ENCODE measurements at places on chromosomes 7 and 10.

DNA sequence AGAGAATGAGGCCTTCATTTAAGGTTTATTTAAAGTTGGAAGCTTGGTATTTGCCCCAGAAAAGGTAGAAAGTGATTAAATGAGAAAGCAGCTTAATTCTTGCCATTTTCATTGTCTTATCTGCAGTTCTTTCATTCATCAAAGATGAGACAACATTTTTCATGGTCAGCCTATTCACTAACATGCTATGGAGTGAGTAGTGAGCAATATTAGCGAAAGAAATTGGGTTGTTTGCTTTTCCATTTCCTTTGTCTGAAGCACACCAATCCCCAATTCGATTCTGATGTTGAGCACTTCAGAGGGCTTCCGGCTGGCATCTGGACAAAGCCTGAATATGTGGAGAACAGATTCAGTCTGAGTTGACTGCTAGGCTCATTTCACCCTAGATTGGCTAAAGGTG is 317.2 kb downstream of the BBS9 start:
- no peak for DNase-seq

DNA sequence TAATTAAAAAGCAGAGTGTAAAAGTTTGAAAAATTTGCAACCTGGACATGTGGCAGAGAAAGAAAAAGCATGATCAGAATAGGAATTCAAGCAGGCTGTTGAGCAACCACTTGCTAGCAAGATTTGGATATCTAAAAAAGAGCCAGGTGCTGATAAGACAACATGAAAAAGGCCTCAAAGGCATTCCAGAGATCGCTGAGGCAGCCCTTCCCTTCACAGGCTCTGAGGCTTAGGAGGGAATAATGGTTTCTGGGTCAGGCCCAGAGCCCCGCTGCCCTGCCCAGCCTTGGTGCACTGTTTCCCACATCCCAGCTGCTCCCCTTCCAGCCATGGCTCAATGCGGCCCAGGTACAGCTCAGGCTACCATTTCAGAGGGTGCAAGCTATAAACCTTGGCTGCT is 64.1 kb upstream of the EEPD1 start:
- no peak for DNase-seq

DNA sequence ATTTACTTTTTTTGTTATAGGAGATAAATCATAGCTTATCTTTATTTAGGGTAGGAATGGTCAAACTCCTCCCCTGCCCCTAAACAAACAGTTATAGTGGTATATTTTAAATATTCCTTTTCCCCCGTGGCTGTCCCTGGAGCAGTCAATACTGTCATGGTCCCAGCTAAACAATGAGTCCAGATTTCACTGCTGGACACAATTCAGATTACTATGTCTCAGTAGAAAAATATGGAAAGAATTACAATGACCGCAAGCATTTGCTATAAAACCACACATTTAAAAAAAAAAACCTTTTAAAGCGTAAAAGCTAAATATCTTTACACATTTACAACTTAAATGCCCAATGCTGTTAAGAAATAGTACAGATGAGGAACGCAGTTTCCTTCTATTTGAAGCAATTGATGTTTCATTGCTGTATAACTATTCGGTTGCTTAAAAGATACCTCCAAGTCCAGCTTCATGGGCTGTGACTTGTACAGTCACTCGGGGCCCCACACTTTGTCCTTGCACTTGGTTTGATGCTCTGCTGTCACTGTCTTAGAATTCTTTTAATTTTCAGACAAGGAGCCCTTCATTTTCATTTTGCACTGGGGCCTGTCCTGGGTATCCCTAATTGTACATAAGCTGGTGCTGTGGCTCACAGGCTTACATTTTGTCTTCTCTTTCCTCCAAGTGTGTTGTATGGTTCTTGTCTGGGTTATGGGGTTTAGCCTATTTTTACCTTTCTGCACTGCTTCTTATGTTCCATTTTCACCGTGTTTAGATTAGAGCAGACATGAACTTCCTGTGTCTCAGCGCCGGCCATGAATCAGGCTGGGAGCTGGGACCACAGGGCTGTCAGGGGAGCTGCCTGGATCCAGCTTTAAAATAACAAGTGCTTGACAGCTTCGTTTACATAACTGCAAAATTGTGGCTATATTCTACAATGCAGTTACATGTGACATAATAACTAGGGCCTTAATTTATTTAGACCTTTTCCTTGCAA is 530.2 kb upstream of the FZD8 start:
- no peak for DNase-seq

GRCh38 chr7:151178831-151179230 is 8.2 kb downstream of the ASB10 start:
- no peak for DNase-seq

- DNase-seq: no peak
These were observed 101.6 kb downstream of the XPNPEP1 start for GRCh38 chr10:109821672-109822071.

- peak; percentile 43 for DNase-seq
These were observed 40.1 kb downstream of the HHEX start for GRCh38 chr10:92729886-92730285.

- DNase-seq: no peak
These were observed 1.3 kb upstream of the RASSF4 start for GRCh38 chr10:44958196-44958897.

DNA sequence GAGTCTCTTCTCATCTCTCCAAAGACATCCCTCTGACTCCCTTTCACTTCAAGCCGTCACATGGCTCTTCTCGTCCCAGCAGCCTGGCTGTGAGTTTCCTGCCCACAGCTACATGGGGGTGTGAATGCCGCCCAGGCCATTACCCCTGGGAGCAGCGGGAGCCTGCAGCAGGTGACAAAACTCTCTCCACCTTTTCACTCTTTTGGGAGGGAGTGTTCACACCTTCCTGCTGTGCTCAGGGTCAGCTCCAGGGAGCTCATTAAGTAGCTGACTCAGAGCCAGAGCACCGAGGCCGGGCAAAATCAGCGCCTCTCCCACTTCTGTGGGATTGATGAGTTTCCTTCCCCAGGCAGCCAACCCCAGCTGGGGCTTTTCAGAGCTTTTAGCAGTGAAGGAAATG is 271.3 kb downstream of the TYW1 start:
- no peak for DNase-seq

DNA sequence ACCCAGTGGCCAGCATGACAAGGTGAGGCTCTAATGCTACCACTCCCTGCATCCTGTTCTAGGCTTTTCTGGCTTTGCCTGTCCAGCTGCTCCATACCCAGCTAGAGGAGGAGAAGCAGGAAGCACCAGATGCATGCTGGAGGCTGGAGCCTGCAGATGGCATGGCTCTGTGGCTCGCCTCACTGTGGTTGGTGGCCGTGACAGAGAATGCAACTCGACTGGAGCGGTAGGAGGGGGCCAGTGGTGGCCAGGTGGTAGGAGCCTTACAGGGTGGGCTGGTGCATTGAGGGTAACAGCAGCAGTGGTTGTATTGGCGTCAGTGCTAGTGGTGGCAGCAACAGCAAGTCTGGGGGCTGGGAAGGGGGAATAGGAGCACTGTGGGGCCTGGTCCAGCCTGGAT is 128.6 kb downstream of the ZNF248 start:
- DNase-seq: no peak

GRCh38 chr10:77548157-77548556 is 89.5 kb downstream of the KCNMA1 start:
- DNase-seq: no peak

DNA sequence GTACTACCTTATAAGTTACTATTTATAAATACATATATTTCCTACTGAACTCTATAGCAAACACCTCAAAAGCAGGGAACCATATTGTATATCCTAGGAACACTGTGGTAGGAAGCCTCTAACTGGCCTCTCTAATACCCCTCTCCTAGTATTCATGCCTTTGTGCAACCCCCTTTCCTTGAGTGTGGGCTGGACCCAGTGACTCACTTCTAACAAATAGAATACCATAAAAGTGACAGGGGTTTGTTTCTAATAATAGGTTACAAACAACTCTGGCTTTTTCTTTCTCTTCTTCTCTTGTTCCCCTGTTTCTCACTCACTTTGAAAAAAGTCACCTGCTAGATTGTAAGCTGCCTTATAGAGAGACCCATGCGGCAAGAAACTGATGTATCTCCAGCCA is 51.6 kb upstream of the MACC1 start:
- DNase-seq: no peak

DNA sequence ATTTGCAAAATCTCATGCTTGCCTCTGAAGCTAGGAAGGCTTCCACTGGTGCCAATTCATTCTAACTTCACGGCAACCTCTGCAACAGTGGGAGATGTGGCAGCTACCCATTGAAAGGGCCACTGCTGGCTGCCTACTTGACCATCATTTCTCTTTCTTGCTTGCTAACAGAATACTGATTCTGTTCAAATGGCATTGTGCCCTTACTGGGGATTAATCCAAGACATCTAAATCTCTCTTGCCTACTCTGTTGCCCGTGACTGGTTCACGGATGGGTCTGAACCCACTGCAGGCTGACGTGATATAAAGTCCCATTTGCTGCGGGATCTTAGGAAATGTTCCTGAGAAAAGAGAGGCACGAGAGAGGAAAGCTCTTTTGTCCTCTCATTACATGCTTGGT is 51.3 kb upstream of the GSDME start:
- DNase-seq: no peak

GRCh38 chr7:916291-916941 is 38.1 kb downstream of the ADAP1 start:
- no peak for DNase-seq

DNA sequence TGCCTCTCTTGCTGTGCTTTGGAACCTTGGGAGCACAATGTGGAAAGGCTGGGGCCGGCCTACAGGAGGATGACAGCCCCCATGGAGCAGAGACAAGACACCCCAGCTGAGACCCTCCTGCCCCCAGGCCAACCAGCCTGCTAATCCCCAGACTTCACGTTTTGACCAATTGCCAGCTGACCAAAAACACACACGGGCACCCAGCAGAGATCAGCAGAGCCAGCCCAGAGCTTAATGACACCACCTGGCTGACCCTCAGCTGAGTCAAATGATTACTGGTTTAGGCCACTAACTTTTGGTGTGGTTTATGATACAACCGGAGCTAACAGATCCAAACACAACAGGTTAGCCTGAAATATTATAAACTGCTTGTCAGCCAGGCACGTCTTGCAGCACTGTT is 111.2 kb upstream of the KIF5B start:
- DNase-seq: no peak

DNA sequence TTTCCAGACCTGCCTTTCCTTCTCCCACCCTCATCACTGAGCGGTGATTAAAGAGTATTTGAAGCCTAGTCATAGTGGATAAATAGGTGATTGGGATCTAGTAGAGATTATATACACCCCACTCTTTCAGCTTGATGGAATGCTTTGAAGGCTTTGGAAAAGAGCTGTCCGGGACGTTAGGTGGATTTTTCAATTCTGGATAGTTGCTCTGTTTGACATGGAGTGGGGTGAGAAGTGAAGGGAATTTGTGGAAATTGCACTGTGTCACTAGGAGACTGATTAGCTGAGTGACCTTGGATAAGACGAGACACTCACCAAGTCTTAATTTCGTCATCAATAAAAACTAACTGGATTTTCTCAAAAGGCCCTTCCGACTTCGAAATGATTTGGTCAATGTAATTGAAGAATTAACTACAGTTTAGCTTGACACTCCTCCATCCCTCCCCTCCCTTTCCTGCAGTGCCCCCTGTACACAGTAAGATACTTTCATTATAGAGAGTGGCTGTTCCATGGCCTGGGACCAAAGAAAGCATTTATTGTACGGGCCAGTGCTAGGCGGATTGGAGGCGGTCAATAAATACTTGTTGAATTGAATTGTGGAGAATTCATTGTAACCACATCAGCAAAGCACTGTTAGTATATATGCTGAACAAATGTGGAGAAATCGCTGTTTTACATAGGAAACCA is 962 bp downstream of the ZKSCAN1 start:
- no peak for DNase-seq

DNA sequence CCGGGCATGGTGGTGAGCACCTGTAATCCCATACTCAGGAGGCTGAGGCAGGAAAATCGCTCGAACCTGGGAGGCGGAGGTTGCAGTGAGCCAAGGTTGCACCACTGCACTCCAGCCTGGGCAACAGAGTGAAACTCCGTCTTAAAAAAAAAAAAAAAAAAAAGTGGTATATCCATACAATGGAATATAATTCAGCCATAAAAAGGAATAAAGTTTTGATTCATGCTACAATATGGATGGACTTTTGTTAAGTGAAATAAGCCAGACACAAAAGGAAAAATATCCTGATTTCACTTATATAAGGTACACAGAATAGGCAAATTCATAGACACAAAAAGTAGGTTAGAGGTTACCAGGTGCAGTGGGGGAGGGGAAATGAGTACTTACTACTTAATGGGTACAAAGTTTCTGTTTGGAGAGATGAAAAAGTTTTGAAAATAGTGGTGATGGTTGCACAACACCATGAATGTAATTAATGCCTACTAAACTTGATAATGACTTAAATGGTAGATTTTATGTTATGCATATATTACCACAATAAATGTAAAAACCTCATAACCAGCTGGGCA is 53.9 kb downstream of the FGFR2 start:
- no peak for DNase-seq

- no peak for DNase-seq
These were observed 33.8 kb downstream of the NACAD start for GRCh38 chr7:45055016-45055415.

- no peak for DNase-seq
These were observed 55.8 kb downstream of the RASGEF1A start for GRCh38 chr10:43211030-43211429.

DNA sequence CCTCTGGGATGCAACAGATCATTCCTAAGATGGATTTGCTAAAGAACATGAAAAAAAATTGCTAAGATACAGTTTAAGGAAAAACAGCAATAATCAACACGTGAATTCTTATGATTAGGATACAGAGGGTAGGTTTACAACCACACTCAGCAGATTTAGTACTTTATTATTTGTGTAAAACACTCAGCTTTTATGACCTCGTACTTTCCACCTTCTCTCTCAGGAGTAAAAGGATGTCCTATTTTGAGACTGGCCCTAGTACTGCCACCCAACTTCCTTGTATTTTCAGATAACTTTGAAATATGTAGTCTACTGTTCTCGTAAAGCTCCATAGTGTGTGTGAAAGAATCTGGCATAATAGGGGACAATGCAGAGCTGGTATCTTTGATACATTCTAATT is 186.1 kb downstream of the ARL4A start:
- no peak for DNase-seq

- peak; percentile 52 for DNase-seq
These were observed 248.4 kb upstream of the KLF6 start for GRCh38 chr10:4033341-4033896.

GRCh38 chr7:1975179-1975578 is 257.6 kb downstream of the MAD1L1 start:
- DNase-seq: no peak

DNA sequence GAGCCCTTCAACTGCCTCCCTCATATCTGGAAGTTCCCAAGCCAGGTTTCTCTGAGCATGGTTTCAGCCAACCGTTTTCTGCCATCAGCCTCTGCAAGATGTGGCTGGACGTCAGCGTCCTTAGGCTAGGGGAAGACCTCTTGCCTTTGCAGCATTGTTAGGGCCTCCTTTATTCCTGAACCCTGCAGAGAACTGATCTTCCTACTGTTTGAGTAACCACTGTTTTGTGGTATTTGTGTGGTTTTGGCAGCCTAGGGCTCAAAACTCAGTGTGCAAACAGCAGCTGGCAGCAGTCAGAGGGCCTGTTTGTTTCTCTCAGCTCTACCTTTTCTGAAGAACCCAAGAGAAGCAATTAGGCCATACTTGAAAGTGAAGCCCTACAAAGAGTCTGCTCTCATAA is 83.4 kb upstream of the SEMA3E start:
- no peak for DNase-seq

GRCh38 chr10:116632596-116633215 is 12.0 kb downstream of the PNLIPRP2 start:
- DNase-seq: no peak

Data from GM19239 (cell line).